ENCODE measurements at places on chromosomes 16 and 17.

DNA sequence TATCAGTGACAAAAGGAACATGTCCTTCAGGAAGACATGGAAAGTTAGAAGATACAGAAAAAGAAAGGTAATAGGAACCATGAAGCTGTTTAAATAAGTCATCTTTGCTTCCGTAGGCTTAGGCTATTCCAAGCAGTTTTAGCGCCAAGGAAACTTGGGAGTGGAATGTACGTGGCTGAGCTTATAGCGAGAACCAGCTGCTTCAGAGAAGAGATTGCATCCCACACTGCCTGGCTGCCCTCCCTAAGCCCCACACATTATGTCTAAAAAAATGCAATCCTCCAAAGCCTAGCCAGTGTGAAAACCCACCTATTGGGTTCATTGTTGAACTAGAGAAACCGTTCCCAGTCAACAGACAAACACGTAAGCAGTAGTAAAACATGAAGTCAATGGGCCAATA is 149.9 kb downstream of the SLC39A11 start:
- no peak for DNase-seq

DNA sequence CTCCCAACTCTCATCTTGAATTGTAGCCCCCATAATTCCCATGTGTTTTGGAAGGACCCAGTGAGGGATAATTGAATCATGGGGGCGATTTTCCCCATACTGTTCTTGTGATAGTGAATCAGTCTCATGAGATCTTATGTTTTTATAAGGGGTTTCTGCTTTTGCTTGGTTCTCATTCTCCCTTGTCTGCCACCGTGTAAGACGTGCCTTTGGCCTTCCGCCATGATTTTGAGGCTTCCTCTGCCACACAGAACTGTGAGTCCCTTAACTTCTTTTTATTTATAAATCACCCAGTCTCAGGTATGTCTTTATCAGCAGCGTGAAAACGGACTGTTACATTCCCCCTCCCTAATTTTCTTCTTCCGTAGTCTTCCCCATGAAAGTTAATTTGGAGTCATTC is 124.0 kb downstream of the ABCA8 start:
- DNase-seq = no peak

GRCh38 chr17:902463-902862 is 77.1 kb downstream of the NXN start:
- DNase-seq = no peak

DNA sequence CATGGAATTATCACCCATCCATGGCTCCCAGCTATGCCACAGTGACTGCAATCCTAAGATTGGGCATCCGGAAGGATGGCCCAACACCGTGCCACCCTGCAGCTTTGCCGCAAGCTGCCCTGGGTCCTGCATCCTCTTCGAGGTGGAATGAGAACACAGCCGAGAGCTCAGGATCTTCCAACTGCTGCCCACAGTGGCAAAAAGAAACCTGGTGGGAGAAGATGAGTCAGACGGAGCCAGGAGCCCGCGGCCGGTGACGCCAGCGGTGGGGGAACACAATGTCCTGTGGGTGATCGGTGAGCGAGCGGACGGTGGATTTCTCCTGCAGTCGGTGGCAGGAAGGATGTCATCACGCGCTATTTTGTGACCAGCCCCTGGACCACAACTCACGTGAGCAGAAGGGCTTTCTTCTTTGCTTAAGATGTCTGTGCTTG is 20.1 kb downstream of the CD7 start:
- DNase-seq = peak; percentile 76

DNA sequence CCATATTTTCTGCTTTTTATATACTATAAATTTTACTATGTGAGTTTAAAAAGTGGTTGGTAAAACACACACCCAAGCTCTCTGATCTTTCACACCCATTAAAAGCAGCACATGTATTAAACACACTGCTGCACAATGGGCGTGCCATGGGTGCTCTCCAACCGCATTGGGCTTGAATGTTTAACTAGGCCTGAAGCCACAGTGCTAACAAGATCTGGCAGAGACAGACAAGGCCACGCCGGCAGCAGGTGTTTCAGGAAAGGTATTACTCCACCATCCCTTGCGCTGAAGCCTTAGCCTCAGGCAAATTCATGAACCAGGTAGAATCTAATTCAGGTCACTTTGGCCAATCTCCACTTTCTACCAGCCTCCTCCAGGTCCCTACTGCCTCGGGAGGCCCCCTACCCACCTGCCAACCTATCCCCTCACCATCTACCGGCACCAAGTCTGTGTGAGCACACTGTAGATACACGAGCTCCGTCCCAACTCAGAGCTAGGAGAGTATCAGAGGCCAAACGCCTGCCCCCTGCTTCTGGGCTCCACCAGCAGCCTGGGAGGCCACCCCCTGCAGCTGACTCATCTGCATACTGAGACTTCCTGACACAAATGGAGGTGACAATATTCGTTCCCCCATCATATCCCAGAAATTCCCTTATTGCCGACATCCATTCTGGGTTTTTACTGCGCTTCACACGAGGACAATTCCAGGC is 95.0 kb downstream of the ADCY9 start:
- DNase-seq = no peak

GRCh38 chr16:11583889-11584565 is 2.7 kb downstream of the LITAF start:
- DNase-seq = no peak

- no peak for DNase-seq
These were observed 1.1 kb downstream of the CHRNE start for GRCh38 chr17:4901648-4902344.

- DNase-seq = no peak
These were observed 39.1 kb upstream of the PABPN1L start for GRCh38 chr16:88905563-88905962.

GRCh38 chr16:57809276-57810196 is 7.2 kb upstream of the KIFC3 start:
- no peak for DNase-seq

DNA sequence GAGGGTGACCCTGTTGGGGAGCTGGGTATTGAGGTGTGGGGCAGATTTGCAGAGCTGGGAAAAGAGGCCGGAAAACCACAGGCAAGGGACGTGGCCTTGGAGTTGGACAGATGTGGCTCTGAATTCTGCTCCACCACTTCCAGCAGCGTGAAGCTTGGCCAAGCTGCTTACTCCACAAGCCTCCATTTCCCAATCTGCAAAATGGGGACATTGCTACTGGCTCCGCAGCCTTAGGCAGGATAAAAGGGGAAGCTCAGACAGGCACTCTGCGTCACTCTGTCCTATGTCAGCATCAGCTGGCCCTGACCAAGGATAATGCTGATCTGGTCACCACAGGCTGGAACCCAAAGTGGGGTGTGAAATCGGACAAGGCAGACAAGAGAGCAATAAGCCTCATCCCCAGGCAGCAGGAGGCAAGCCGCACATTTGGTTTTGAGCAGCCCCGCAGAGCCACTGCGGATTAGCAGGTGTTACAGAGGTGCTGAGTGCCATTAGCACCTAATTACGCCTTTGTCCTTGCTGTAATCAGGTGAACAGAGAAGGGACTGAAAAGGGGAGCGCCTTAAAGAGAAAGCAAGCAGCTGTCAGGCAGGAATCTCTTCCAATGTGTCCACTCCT is 54.8 kb downstream of the SDK2 start:
- no peak for DNase-seq

DNA sequence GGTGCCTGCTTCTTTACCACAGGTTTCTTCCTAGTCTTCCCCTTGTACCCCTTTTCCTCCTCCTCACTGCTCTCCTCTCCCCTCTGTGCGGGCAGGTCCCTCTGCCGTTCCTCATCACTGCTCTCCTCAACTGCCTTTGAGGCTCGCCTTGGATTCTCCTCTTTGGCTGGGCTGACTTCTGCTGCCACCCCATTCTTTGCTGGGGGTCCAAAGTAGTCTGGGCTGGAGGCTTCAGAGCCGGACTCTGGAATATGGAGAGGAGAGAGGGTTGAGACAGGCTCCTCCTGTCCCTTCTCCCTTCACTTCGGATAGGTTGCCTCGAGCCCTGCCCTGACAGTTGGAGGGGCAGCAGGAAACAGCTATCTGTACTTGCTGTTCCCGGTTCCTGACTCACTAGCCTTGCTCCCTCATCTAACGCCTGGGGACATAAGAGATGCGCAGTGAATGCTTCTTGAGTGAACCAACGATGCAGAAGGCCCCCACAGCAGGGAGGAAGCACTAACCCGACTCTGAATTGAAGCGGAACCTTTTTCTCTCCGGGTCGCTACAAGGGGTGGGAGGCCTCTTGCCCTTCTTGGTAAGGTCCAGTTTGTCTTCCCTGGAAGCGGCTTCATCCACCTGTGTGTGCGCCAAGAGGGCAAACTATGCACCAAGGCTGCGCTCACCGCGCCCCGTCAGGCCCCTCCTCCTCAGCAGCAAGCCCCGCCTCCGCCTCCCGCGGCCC is 655 bp downstream of the HIRIP3 start:
- peak; percentile 50 for DNase-seq

- no peak for DNase-seq
These were observed 4.8 kb downstream of the ATP2A3 start for GRCh38 chr17:3959295-3959899.

GRCh38 chr16:81286190-81286589 is 28.6 kb upstream of the GAN start:
- DNase-seq = no peak

GRCh38 chr16:29831490-29831889 is 11.2 kb downstream of the MVP start:
- no peak for DNase-seq

DNA sequence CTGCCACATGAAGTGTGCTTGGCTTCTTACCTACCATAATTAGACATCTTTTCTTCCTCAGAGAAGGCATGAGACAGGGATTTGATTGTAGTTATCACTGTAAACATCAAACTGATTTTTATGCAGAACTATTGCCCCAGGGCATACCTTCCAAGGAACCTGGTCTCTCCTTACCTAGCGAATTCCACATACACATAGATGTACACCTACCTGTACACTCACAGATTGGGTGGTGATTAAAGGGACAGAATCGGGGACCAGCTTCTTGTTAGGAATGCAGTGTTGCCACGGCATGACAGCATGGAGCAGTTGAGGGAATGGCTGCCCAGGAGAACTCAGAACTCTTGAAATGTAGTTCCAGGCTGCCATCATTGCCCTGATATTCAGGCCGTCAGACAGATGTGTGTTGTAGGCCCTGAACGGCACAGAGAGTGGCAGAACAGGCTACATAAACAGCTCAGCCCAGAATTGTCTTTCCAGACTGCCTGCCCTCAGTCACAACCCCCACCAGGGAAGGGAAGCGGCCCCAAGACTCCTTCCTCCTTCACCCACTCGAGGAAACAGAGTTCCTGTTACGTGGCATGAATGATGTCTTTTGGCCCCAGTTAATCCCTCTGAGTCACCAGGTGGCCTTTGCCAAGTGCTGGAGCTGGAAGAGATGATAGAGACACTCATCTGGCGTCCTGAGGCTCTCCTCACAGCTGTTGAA is 17.8 kb upstream of the NAGLU start:
- no peak for DNase-seq

DNA sequence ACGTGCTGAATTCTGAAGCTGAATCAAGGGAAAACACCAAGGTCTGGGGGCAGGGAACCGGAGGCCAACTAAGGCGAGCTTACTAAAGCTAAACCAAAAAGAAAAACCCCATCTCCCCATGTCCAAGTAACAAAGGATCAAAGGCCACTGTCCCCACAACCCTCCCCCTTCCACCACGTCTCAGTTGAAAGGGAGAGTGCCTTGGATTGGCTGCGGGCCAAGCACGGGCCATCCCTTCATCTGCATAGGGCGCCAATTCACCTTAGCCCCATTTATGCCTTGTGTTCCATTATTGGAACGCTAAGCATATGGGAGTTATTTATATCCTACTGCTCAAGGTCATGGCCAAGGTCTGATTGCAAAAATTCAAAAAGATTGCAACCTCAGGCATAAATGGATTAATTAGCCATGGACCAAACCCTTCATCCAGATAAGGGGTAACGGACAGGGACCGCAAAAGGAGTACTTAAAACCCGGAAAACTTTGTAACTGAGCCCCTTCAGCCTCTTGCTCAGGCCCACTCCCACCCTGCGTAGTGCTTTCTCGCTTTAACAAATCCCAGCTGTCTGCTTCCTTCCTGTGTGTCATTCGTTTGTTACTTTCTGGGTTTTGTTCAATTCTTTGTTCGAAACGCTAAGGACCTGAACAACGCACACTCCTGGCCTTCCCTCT is 740 bp upstream of the ATP6V0D1 start:
- peak; percentile 8 for DNase-seq

DNA sequence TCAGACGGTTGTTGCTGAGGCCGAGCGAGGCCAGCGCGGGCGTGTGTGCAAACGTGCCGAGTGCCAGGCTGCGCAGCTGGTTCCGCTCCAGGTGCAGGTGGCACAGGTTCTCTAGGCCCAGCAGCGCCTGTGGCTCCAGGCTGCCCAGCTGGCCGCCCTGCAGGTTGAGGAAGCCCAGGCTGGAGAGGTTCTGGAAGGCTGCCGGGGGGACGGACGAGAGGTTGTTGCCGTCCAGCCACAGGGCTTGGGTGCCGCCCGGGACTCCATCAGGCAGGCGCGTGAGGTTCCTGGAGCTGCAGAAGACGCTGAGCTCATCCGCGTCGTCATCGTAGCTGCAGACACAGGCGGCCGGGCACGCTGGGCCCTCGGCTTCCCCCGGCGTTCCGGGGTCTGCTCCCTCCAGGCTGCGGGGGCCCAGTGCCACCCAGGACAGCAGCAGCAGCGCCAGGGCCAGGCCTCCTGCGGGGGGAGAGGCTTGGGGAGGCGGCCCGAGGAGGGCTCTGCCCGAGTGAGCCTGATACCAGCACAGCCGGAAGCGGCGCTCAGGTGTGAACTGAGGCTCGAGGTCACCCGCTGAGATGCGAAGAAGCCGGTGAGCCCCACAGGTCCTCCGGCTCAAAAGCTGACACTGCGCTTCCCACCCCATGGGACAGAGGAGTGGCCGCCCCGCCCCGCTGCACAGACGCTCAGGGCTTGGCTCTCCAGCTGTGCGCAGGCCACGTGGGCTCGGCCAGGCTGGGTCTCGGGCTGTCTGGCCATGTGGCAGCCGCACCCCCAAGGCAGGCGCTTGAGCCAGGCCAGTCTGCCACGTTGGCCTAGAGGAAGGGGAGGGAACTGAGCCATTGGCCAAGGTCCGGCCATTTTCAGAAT is 1.3 kb downstream of the IGFALS start:
- DNase-seq = no peak

DNA sequence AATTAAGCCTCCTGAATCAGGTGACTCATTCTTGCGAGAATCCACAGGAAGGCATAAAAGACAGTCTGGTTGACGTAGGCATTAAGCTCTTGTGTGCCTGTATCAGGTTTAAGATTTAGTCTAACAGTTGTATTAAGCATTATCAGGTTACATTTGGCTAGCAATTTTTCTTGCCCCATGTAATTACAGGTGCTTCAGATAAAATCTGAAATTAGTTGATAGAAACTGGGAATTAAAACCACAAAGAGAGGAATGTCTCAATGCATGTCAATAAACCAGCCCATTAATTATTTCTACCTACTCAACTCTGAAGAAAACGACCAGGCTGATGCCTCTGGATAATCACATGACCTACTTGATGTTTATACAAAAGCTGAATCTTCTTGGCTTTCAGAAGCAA is 217.2 kb downstream of the CA10 start:
- DNase-seq = no peak

DNA sequence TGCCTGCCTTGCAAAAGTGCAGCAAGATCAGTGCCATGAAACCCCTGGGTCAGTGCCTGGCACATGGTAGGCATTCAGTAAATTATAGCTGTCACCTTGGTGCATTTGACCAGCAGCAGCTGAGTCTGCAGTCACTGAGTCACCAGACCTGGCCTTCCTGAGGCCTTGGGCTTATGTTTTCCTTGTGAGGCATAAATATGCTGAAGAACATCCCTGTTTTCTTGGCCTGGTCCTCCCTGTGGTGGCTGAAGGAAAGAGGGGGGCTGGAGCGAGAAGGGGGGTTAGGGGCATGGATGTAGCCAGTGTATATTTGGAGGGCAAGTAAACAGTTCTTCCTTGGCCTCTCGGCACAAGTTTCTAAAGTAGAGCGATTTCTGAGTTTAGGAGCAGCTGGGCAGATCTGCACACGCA is 26.5 kb downstream of the EPN2 start:
- DNase-seq = no peak

Data from stimulated activated CD8-positive, alpha-beta memory T cell treated with anti-CD3 and anti-CD28 coated beads, Interleukin-7, amount 100 ng/mL, for 24 hours (primary cell).